NCI-H187 (cell line): ENCODE measurements at places on chromosomes 13 and 19.

GRCh38 chr19:10690341-10690781 is 10.9 kb upstream of the QTRT1 start:
- no peak for DNase-seq

DNA sequence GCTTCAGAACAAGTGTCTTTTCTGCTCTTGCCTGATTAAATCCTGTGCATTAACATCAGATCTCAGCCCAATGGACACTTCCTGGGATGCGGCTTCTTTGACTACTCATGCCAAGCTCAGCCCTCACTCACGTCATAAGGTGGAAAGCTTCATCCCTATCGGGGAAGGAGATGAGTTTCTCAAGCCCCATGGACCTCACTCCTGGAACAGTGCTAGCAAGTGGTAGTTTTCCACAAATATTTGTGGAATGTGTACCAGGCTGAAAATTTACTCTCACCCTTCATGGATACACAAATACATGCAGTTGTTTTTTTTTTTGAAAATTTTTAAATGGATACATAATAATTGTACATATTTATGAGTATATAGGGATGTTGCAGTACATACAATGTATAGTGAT is 34.6 kb upstream of the FARP1 start:
- DNase-seq, result no peak

DNA sequence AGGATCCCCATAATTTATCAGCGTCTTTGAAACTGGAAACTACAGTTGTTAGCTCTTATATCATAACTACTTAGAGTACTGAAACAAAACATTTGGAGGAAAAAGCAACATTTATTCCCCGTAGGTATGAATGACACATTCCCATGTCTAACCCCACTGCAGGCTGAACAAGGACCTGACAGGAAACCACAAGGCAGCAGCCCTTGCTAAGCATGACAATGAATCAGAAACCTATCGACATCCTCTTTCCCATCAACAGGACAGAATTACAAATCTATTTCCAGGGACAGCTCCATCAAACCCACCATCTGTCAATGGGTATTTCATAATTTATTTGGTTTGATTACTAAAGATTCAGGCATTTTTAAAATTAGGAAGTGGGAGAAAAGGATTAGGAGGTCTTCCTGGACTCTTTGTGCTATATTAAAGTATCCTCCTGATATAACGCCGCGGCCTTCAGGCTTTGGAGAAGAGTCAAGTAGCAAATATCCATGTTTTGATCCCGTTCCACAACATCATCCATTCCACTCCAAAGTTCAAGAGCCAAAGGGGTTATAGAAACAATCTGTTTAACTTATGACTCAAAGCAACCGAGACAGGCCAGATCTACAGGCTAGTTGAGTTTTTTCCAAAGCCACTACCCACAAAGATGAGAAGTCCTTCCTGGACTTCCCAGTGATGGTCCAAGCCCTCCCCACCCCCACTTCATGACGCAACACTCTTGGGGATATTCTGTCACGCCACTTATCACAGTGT is 51.1 kb downstream of the FAM216B start:
- DNase-seq, result no peak

GRCh38 chr13:48731001-48731658 is 77.4 kb downstream of the CYSLTR2 start:
- DNase-seq, result no peak

- DNase-seq, result no peak
Observed at GRCh38 chr13:44643256-44643655, 67.1 kb upstream of the TSC22D1 start.

DNA sequence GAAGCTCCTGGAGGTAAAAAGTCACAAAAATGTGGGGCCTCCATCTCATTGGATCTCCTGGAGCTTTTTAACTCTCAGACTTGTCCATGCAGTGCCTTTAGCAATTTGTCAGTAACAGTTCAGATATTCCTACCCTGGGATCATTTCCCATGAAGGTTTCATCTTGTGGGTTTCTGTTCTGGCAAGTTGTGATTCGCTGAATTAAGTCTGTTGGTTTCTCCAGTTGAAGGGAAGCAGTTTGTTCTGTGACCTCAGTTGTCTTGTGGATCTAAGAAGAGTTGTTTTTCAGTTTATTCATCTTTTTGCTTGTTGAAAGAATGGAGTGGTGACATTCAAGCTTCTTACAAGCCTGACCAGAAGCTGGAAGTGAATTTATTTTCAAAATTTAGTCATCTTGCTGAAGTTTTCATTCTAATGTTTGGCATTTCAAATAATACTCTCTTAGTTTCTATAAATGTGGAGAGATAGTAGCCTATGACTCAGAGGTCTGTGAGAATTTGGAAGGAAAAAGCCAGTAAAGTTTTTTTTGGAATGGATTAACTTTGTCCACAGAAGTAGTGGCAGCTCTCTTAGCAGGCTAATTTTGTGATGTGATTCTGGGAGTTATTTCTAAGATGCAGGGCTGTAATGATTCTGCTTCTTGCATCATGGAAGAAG is 120.1 kb upstream of the CSNK1A1L start:
- DNase-seq, result no peak

DNA sequence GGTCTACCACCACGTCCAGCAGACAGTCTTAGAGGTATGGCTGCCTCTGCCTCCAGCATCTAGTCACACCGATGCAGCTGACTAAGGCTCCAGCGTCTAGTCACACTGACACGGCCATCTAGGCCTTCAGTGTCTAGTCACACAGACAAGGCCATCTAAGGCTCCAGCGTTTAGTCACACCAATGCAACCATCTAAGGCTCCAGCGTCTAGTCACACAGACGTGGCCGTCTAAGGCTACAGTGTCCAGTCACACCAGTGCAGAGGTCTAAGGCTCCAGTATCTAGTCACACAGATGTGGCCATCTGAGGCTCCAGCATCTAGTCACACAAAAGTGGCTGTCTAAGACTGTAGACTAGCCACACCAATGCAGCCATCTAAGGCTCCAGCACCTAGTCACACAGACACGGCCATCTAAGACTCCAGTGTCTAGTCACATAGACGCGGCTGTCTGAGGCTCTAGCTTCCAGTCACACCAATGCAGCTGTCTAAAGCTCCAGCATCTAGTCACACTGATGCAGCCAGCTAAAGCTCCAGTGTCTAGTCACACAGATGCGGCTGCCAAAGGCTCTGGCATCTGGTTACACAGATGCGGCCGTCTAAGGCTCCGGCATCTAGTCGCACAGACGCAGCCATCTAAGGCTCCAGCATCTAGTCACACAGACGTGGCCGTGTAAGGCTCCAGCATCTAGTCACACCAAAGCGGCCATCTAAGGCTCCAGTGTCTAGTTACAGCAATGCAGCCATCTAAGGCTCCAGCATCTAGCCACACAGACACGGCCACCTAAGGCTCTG is 55.1 kb downstream of the KLF2 start:
- DNase-seq, result no peak
